NCI-H187 treated with DMSO at 0.1 percent for 48 hours (cell line): ENCODE measurements at places on chromosomes 5 and 9.

- no peak for DNase-seq
These were observed 15.8 kb downstream of the F2RL2 start for GRCh38 chr5:76607353-76607871.

- no peak for DNase-seq
These were observed 155.5 kb downstream of the ESM1 start for GRCh38 chr5:54829676-54830535.

DNA sequence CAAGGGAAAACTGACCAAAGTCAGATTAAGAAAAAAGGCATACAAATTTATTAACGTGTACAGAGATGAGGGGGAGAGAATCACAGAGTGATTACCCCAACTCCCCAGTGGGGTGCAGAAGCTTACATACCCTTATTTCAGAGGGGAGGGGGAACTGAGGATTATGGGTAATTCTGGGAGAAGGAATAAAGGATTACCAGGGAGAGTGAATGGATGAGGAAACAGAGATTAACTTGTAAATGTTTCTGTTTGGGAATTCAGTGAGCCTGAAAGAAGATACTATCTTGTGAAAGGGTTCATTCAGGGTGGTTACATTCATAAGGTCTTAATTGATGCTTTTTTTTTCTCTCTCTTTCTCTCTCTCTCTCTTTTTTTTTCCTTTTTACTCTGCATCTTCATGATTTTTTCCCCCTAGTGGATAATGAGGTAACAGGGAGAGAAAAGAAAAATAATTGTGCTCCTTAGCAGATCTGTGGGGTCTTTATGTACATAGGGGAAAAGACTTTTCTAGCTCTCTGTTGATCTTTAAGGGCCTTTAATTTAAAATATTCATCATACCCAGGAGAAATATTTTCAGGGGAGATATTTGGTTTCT is 49.4 kb downstream of the TARS1 start:
- no peak for DNase-seq

- DNase-seq, result no peak
These were observed 178.4 kb downstream of the GNA14 start for GRCh38 chr9:77469515-77470231.

DNA sequence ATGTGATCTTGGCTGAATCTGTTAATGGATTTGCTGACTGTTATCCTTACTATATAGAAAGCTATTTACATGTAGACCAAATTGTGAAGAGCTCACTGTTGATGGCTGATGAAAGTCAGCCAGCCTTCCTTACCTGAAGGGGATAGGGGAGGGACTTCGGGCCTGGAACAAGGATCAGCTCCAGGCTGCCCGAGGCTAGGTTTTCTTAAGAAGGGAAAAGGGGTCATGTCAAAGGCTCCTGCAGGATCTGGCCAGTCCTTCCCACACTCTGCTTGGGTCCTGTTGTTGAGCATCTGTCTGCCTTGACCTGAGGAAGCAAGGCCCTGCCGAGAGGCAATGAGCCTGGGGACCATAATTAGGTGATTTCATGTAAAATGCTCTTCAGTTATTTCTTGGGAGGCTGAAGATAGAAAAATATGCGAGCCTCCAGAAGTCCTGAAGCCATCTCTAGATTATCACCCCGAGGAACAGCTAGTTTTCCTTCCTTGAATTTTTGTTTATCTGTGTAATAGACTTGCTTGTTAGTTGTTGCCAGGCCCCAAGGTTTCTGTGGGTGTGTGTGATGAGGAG is 261.4 kb downstream of the PDZD2 start:
- DNase-seq, result no peak

DNA sequence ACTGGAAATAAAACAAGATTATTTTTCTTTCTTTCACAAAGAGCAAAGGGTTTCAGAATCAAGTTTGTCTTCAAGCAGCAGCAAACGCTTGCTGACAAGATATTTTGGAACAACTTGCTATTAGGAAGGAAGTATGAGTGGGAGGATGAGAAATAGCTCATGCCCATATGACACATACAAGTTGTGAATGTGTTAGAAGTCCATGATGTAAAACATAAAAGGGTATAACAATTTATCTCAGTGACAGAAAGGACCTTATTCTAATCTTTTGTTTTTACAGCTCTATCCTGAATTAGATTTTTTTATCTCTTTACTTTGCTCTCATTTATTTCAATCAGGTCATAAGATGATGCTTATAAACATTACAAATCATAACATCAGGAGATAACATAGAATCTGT is 516.6 kb upstream of the MEF2C start:
- DNase-seq, result no peak

- DNase-seq, result no peak
These were observed 22.5 kb downstream of the DYNC2I2 start for GRCh38 chr9:128634111-128634510.

DNA sequence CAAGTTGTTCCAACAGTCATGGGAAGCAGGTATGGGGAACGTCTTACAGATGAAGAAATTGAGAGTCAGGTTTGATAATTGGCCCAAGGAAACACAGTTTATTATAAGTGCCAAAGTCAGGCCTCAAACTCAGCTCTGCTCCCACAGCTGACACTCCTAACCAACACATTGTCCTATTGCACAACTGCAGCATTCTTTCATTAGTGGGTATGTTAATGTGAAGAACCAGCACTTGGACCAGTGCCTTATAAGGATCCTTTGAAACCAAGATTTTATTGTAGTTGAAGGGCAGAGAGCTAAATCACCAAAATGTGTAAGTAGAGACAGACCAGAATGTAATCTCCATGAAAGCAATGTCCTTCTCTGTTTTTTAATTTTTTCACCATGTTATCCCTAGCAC is 56.1 kb downstream of the GRIA1 start:
- DNase-seq, result no peak

GRCh38 chr5:19001539-19001938 is 986.5 kb downstream of the CDH18 start:
- no peak for DNase-seq

DNA sequence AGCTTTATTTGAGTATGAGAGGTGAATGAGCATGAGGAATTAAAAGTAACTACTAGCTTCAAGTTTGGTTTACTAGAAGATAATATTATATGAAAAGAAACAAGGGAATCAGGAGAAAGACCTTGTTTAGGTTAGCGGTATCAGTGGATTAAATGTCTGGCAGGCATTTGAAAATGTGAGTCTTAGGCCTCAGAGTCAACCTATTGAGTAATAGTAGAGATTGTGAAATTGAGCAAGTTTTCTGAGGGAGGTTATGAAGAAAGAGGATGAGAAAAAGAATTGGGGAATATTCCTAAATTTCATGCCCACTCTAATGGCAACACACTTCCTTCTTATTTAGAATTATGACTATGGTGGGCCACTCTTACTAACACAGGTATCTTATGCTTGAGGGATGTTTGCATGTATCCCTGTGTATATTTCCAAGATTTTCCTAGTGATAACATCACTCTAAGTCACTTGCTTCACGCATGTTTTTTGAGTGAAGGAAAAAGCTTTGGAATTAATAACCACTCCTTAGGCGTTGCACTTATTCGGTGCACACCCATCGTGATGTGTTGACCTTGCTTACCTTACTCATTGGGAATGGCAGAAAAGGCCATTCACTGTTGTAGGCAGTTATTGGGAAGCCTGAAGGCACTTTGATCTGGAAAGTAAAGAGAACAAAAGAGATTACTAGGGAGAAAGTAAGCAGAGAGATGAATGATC is 8.2 kb upstream of the ELL2 start:
- DNase-seq, result no peak
